ENCODE measurements at places on chromosomes 7 and 10.

- DNase-seq: no peak
Measured at GRCh38 chr10:110076559-110077318, 69.0 kb downstream of the ADD3 start.

DNA sequence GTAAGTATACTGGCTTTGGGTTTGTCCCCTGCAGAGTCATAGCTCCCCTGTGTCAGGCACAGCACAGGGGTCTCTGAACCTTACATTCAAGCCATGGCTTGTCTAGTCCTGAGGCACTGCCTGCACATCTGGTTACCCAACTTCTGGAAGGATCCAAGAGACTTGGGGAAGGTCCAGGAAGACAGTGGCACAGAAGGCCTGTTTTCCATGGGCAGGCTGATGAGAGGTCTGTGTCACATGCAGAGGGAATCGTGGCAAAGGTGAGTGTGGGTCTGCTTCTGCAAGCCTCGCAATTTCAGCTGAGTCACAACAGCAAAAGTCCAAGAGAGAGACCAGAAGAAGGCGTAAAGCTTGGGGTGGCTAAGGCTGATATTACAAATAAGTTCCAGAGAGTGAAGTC is 28.4 kb upstream of the BMPR1A start:
- no peak for DNase-seq

DNA sequence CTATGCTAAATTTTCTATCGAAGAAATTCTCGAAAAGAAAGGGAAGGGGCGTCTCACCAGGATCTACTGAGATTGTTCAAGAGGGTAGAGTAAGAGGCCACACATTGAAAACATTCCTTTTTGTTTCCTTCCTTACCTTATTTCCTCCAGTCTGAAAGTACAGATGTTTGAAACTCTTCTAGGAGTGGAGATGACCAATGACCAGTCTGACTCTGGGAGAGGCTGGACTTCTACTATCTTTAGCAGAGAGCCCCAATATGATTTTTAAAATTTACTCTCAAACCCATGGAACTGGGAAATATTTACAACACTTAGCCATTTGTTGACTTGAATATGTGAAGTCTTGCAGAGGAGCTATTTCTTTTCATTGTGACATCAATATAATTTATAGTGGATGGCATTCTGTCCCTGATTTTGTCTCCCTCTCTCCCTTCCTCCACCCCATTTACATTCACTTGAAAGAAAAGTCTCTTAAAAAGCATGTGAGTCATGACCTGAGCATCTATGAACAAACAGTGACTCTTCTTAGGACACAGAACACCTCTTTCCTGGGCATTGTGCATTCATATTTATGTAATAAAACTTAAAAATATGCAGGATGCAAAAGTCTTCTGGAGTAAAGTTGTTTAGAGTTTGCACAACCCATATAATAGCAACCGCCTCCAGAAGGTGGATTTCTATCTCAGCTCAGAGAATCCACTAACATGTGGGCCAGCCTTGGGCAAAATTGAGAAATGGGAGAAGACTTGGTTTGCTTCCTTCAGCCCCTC is 31.2 kb upstream of the BMPER start:
- DNase-seq: no peak

DNA sequence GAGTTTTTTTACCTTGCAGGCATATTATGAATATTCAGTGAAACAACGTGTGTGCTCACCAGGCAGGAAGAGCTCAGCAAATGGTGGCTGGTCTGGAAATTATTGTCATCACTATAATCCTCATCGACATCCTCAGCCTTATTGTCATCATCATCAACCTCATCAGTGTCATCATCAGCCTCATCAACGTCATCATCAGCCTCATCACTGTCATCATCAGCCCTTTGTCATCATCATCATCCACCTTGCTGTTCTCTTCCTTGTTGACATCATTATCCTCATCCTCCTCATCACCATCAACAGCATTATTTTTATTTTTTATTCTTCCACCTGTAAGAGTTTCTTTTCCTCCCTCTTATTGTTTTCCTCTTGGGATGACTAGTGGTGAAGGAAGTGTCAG is 142.3 kb upstream of the GPR26 start:
- no peak for DNase-seq
